MM.1S (cell line): ENCODE measurements at places on chromosomes 16 and 17.
A peak's percentile ranks its signal among the peaks of the same experiment; 100 is the strongest.

DNA sequence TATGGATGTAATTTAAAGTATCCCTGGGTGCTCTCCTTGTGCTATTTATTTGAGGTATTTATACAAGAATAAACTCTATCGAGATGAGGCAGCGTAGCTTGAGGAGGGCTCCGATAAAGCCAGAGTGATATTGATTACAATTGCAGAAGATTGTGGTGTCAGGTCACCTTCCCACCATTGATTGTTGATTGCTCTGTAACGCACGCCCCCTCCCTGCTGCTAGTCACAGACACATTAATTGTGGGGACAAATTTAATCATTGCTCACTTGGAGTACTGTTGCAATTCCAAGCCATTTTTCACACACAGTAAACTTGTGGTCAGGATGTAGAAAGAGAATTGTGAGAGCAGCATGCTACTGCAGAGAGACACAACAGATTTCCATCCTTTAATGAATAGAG lies 75.4 kb downstream of the IRX3 start:
- DNase-seq, result no peak

GRCh38 chr17:32723310-32723955 lies 153.5 kb downstream of the MYO1D start:
- DNase-seq, result no peak

DNA sequence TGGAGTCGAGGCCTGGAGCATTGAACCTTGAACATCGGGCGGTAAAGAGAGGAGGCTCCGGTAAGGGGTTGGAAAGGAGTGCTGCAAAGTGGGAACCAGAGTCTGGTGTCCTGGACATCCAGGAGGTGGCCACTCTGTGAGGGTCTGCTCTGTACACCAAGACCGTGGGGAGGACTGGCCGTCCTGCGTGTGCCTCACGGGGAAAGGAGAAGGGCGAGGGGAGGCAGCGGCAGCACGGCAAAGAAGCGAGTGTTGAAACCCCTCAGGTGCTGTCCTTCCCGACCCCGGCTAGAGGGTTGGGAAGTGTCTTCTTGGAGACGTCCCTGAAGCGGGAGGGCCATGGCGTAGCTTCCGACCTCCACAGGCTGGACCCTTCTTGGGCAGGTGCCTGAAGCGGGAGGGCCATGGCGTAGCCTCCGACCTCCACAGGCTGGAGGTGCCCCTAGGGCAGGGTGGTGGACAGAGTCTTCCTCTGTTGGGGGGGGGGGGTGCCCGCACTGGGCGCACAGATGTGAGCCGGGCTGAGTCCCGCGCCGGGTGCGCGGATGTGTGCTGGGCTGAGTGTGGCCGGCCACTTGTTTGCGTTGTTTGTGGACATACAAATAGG lies 42.0 kb downstream of the FOXK2 start:
- no peak for DNase-seq

- no peak for DNase-seq
Measured at GRCh38 chr16:6558126-6558525, 774.5 kb upstream of the RBFOX1 start.

GRCh38 chr17:44187131-44187899 lies 543 bp downstream of the TMUB2 start:
- peak; percentile 26 for DNase-seq

GRCh38 chr16:57029161-57030160 lies 40.1 kb downstream of the NLRC5 start:
- no peak for DNase-seq

DNA sequence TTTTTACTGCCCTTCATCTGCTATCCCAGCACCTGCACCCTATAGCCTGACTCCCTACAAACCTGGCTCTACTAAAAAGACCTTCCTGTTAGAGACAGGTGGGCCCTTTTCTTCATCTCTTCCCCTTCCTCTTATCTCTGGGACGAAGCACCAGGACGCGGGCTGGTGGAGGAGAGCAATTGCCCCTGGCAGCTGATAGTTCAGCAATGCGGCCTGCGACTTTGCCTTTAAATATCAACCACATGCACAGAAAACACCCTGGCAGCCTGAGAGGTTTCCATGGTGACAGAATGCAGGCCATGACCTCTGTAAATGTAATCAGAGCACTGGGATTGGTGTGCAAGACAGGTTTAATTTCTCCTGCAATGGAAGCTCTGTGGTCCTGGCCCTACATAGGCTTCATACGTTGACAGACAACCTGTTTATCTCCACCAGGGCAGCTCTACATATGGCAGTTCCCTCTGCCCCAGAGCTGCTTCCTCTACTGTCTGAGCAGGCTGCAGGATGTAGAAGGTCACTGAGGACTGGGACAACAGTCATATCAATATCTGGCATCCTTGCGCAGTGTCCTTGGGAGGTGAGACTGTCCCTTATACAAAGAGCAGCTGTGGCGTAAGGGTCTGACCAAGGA lies 10.0 kb upstream of the SKAP1 start:
- peak; percentile 76 for DNase-seq

GRCh38 chr17:4487820-4488716 lies 10.6 kb upstream of the SPNS2 start:
- DNase-seq, result no peak
